ENCODE measurements at places on chromosomes 2 and 18.
A peak's percentile ranks its signal among the peaks of the same experiment; 100 is the strongest.

- no peak for DNase-seq
Observed at GRCh38 chr2:66170744-66171330, 264.1 kb upstream of the MEIS1 start.

DNA sequence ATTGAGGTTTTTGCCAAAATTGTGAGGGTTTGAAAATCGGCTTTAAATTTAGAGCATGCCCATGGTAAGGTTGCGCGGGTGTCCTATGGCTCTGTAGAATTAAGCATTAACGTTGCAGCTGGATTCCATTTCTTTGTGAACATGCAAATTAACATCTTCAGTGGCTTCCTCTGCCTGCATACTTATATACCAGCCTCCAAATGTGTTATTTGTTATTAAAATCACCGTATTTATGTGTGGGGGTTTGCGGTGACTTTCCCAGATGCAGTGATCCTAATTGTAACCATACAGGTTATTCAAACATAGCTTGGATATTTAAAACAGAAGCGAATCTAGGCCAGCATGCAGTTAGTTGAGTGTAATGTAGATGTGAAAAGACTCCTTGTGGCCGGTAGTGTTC lies 80.2 kb downstream of the TGOLN2 start:
- no peak for DNase-seq

- no peak for DNase-seq
Observed at GRCh38 chr18:26717123-26717719, 148.3 kb downstream of the AQP4 start.

GRCh38 chr2:232925153-232925820 lies 55.2 kb downstream of the SNORC start:
- DNase-seq, result no peak

DNA sequence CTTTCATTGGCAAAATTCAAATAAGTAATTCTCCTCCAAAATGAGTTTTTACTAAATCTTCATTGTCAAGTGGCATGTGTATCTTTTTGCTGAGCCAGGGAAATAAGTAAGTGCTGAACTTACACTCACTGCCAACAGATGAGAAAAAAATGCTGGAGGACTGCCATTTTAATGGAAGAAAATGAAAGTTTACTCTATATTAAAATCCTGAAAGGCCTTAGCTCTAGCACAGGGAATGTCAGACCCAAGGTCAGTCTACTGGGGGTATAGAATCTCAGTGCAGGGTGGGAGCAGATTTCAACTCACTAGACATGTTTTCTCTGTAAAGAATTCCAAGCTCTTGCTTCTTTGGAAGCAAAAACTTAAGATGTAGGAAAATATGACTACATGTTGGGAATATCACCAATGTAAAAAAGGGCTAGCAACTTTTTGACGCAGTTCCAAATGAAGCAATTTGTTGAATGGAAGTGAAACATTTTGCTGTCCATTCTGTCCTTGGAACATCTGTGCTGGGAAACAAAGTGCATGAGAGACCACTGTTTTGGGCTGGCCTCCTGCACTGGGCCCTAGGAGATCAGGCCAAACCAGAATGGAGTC lies 127.0 kb downstream of the ST6GAL2 start:
- DNase-seq, result no peak

GRCh38 chr2:10412380-10412779 lies 35.7 kb downstream of the ODC1 start:
- DNase-seq, result no peak

DNA sequence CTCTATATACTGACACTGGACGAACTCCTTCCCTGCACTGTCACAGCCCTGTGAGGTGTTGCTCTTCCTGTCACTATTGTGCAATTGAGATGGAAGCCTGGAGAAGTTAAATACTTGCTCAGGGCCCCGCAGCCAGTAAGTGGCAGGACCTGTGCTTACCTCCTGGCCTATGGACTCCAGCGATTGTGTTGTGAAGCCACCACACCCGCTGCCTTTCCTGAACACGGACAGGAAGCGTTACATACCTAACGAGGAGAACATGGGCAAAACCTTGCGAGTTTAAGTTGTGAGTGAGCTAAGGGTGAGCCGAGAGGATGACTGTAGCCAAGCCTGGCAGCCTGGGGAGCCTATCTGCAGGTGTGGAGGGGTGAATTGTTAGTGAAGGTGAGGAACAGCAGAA lies 26.1 kb downstream of the RAB31 start:
- DNase-seq, result no peak

GRCh38 chr2:233464531-233465240 lies 101.9 kb downstream of the USP40 start:
- peak; percentile 1 for DNase-seq

- no peak for DNase-seq
Observed at GRCh38 chr2:165796129-165796528, 2.1 kb upstream of the GALNT3 start.

DNA sequence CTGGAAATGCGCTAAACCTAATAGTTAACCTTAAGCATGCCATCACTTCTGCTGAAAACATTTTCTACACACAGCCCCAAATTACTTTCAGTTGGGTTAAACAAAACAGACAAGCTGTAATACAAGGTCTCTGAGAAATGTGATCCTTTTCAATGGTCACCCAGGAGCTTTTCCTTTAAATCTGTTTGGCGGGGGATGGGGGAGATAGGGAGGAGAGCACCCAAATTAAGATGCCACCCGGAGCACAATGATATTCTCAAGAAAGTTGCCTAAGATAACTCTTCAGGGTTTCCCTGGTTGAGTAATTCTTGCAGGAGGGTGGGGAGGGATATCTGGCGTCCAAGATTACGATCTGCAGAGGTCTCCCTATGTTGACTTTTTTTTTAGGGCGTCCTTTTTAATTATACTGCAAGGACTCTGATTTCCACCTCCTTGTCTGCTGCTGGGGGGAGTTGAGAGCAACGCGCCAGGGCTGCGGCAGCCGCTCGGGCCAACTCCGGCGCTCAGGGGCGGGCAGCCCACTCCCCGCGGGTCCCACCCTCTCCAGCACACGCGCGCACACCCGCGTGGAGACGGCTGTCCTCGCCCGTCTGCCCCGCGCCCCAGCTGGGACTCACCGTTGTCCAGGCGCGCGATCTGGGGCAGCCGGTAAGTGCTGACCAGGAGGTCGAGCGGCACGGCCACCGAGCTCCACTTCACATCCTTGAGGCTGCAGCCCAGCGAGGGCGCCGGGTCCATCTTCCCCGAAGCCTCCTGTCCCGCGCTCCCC lies 807 bp downstream of the GAREM1 start:
- peak; percentile 12 for DNase-seq

DNA sequence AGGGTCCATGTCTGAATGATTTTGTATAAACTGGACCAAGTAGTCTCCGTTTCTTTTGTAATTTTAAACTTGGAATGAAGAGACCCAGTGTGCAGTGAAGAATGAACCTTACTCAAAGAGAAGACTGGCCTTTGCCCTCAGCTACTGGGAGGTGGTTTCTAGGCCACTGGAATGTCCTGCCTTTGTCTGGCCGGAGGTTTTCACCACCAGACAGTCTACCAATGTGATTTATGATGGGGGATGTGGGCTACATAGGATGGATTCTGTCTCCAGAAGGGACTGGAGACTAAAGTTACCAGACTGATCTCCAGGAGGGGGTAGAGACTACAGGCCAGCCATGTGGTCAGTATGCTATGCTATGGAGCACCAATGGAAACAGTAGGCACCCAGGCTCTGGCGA lies 42.8 kb upstream of the RAB31 start:
- no peak for DNase-seq

DNA sequence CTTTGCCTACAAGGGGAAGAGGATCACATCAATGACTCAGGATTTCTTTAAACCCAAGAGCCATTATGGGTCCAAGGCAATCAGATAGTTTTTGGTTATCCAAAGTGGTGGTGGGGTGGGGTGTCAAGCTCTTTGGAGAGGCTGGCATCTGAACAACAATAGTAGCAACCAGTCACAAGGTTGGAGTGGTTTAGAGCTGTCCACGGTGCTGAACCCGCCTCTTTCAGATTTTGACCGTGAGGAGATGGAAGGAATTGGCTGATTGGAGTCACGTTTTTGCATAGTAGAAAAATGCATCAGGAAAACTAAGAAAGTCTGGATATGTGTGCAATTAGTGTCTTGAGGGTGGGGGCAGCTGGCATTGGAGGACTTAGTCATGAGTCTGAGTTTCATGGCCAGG lies 159.9 kb downstream of the LOXHD1 start:
- no peak for DNase-seq

DNA sequence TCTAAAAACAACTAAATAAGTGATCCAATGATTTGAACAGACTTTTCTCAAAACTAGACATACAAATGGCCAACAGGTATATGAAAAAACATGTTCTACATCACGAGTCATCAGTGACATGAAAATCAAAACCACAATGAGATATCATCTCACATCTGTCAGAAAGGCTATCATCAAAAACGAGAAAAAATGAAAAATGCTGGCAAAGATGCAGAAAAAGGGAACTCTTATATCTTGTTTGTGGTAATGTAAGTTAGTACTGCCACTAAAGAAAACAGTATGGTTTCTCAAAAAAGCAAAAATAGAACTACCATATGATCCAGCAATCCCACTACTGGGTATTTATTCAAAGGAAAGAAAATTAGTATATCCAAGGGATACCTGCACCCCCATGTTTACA lies 255.3 kb upstream of the FBXO11 start:
- no peak for DNase-seq

DNA sequence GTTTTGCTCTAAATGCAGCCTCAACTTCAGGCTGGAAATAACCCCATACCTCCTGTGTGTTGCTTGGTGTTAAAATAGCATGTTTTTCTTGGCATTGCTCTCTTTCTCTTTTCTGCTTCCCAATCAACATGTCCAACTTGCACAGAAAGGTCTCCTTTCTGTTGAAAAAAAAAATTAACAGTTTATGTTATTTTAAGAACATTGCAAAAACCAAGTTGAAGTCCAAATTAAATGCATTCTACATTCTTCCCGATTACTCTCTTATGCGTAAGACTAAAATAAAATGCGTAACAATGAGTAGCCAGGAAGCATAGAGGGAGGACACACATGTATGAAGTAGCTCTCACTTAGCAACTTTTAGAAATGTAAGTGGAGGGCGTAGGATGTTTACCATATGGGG lies 1406.1 kb upstream of the NXPH2 start:
- DNase-seq, result no peak

DNA sequence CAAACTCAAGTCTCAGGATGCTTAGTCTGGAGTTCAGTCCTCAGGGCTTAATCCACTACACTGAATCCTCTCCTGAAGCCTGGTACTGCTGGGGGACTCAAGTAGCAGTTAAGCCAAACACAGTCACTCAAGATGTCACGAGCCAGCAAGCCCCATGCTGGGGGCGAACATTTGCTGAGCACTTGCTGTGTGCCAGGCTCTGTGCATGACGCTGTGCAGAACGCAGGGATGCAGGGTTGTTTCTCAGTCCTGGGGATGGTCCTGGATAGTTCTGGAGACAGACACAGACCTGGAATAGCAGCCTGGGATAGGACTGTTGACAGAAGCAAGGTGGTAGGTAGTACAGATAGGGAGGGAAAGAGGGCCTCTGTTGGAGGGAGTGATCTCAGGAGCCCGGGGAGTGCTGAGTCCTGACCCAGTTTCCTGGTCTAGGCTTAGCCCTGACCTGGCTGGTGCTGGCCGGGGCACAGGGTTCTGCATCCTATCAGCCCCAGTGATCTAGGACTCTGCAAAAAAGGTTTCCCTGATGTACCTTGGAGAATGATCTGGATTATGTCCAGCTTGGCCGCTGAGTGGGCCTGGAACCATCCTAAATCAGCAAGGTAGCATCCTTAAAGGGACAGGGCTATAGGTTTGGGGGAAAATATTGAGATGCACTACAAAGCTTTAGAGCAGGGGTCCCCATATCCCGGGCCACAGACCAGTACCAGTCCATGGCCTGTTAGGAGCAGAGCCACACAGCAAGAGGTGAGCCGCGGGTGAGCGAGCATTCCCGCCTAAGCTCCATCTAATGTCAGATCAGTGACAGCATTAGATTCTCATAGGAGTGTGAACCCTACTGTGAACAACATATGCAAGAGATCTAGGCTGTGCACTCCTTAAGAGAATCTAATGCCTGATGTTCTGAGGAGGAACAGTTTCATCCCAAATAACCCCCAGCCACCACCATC lies 54.7 kb upstream of the OTOF start:
- DNase-seq, result no peak

DNA sequence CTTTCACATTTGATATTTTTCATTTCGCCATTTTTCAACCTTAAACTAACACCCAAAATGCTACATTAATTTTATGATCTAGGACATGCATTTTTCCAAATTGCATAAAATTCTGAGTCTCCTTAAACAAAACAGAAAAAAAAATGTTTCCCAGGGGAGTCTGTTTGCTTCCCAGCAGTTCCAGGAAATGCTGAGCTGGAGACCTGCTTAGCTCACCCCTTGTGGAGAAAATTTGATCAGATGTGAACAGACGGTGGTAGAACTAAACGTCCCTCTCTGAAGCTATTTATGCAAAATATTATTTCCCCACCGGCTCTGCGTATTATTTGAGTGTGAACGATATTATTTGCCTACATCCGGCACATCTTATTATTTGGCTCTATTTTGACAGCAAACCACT lies 74.9 kb upstream of the AGAP1 start:
- no peak for DNase-seq

DNA sequence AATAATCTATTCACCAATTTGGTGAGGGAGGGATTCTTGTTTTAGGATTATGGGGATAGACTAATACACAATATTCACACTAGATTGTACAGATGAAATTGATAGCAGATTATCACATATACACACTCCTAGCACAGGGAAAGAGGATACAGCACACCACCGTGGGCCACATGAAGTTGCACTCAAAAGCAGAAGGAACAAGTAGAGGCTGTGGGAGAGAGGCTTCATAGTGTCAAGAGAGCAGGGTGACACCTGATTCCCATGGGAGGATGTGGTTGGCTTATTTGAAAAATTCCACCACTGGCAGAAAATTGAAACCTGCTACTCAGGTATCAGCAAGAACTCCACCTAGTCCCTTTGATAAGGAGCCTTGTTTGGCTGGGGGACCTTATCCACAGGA lies 395.6 kb downstream of the SPAG16 start:
- no peak for DNase-seq

GRCh38 chr2:44957656-44958327 lies 16.3 kb downstream of the SIX3 start:
- no peak for DNase-seq

GRCh38 chr2:135664623-135665068 lies 77.0 kb upstream of the UBXN4 start:
- no peak for DNase-seq

DNA sequence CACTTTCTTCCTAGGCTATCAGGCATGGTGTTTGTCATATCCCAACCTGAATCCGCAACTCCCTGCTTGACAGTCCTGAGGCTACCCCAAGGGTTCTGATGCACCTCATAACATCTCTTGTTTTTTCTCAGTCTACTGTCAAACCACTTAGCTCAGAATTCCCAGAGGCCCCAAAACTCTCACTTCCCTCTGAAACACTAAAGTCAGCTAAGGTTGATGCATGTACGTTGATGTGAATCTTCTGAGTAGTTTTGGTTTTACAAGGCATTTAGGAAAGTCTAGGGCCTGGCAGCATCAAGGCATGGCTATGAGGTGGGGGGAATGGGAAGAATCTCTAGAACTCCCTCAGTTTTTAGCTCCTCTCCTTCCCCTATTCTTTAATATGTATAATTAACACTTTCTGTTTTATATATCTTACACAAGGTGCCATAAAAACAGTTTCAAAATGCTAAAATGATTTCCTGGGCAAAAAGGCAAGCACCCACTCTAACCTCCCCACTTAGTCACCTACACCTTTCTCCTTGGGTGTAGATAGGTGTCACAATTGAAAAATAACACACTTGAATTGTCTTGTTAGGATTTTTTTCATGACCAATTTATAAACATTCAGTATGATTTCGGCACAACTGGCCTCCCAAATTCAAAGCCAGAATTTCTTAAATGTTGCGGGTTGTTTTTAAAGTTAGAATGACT lies 71.4 kb upstream of the TANK start:
- no peak for DNase-seq

- DNase-seq, result no peak
Observed at GRCh38 chr2:12549641-12550040, 167.1 kb upstream of the TRIB2 start.
